Fibroblast of the aortic adventitia (primary cell): ENCODE measurements at places on chromosomes 1 and 21. TPM values are rescaled to one million over a fixed set of nuclear protein-coding genes. Genes with fewer than 3 reads are reported as not detected.

Gene SEMA4A
- total RNA-seq = 1.4 and 3.2 TPM in 2 replicates

- peak; percentile 16 for DNase-seq
These were observed 111.2 kb upstream of the LBR start for GRCh38 chr1:225539069-225539468.

Gene TSPAN2
- total RNA-seq = 0.18 and 2.5 TPM in 2 replicates

DNA sequence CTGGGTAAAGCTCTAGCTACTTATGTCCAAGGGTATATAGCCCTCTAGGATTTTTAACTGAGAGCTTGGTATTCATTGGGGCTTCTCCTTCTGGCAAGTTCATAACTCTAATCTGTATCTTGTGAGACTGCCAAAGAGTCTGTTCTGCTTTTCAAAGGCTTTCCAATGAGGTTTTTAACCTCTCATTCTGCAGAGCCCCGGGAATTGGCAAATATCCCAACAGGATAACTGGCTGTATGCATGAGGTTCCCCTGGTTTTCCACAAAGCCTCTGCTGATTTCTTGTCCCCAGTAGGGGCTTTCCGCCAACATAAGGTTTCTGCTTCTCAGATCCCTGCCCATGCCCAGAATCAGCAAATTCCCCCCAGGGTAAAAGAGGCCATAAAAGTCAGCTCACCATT lies 40.9 kb downstream of the RPL5 start:
- DNase-seq = peak; percentile 35

Gene FAM78B
- 0.25 and 0.27 TPM in 2 replicates for total RNA-seq

Gene NEK2
- 12.4 TPM in 1 of 2 replicates, not detected in the other for total RNA-seq

Gene RPTN
- total RNA-seq = not detected in 2 replicates

DNA sequence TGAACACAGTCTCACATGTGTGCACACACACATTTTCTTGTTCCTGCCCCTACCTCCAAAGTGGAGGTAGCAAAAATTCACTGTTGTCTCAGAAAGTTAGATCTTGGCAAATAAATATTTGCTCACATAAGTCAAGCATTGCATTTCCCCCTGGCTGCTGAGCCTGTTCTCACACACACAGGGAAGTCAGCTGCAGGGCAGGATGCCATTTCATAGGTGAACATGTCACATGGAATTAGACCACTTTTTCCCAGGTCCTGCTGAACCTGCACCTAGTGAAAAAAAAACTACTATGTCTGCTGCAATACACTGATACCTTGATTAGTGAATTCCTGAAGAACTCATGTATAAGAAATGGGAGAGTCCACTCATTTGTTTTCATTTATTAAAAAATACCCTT lies 5.3 kb upstream of the CD55 start:
- no peak for DNase-seq

GRCh38 chr1:109979489-109980091 lies 5.0 kb upstream of the AHCYL1 start:
- peak; percentile 84 for DNase-seq

DNA sequence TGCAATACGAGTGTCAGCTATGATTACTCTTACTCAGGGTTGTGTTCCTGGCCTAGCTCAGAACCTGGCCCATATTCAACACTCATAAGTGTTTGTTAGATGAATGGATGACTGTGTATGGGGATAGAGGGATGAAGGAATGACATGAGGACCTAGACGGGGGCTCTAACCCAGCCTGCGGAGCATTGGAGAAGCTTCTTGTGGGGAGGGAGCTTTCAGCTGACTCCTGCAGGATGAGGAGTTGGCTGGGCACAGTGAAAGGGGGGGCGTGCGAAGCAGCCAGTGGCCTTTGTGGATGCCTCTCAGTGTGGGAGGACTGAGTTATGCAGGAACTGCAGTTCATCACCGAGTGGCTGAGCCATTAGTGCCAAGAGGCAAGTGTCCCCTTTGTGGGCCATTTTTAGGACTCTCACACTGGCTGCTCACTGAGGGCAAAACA lies 1.2 kb upstream of the EXTL1 start:
- peak; percentile 31 for DNase-seq

Gene BRINP3
- total RNA-seq = 2.3 and 3.4 TPM in 2 replicates

- DNase-seq = peak; percentile 36
These were observed 48.8 kb downstream of the ATP5PO start for GRCh38 chr21:33866826-33867225.

Gene BSND
- total RNA-seq = not detected in 2 replicates

Gene CA14
- total RNA-seq = not detected in 2 replicates

DNA sequence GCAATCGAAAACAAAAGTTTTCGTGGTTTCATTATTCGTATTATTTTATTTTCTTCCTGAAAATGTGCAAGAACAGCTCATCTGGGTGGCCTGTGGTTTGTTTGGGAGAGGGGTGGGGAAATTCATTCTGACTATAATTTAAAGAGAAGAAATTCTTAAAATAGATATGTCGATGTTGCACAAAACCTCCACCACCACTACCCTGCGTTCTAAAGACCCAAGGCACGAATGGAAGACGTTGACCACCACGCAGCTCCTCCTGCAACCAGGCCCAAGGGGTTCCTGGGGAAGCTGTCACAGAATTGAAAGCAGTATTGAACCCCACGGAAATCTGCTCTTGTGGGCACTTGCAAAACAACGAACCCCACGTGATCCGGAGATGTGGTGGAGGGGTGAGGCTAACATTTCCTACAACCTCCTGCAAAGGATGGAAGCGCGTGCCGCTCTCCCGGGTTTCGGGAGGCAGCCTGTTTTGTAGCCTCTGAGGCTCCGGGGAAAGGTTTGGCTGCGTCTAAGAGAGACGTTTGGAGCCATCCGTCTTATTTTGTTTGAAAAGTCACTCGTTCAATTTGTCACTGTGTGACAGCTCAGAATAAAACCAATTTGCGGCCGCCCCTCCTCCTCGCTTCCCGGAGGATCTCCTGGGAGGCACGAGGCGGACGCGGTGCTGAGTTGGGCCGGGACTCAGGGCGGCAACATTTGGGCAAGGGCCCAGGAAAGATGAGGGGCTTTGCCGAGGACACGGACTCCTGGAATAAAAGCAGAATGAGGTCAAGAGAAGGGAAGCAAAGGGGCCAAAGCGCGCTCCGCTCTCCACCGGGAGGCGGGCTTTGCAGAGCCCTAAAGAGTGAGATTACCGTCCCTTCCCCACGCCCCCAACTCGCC lies 810 bp upstream of the HLX start:
- DNase-seq = no peak

Gene CELA2B
- total RNA-seq = not detected in 2 replicates

Gene CHAF1B
- total RNA-seq = 0.49 and 7.8 TPM in 2 replicates

DNA sequence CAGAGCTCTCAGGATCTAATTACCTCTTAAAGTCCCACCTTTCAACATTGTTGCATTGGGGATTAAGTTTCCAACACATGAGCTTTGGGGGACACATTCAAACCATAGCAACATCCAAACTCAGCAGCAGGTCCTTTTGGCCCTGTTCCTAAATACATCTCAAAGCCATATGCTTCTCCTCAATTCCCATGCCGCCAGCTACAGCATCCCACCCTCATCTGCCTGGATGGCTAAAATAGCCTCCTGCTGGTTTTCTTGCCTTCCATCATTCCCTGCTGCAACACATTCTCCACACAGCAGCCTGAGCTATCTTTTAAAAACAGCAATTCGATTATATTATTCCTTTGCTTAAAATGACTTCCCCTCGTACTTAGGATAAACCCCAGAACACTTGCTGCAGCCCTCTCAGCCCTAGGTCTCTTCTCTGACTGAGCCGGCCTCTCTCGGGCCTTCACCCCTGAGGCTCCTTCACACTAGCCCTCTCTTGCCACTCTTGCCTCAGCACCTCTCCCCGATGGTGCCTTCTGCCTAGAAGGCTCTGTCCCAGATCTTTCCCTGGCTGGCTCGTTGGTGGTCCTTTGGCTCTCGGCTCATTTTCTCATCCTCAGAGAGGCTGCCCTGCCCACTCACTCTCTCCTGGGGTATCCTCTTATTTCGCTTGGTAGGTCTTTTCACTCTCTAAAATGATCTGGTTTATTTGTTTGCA lies 16.5 kb downstream of the MYBPH start:
- no peak for DNase-seq

Gene FOXD3
- total RNA-seq = not detected in 2 replicates

- DNase-seq = no peak
These were observed 13.0 kb upstream of the IL10 start for GRCh38 chr1:206785182-206785765.

GRCh38 chr1:245480393-245481120 lies 325.8 kb downstream of the KIF26B start:
- no peak for DNase-seq

GRCh38 chr1:226644541-226645176 lies 94.4 kb downstream of the ITPKB start:
- DNase-seq = no peak

Gene RNU1-2
- total RNA-seq = under 0.01 and 2,882 TPM in 2 replicates

DNA sequence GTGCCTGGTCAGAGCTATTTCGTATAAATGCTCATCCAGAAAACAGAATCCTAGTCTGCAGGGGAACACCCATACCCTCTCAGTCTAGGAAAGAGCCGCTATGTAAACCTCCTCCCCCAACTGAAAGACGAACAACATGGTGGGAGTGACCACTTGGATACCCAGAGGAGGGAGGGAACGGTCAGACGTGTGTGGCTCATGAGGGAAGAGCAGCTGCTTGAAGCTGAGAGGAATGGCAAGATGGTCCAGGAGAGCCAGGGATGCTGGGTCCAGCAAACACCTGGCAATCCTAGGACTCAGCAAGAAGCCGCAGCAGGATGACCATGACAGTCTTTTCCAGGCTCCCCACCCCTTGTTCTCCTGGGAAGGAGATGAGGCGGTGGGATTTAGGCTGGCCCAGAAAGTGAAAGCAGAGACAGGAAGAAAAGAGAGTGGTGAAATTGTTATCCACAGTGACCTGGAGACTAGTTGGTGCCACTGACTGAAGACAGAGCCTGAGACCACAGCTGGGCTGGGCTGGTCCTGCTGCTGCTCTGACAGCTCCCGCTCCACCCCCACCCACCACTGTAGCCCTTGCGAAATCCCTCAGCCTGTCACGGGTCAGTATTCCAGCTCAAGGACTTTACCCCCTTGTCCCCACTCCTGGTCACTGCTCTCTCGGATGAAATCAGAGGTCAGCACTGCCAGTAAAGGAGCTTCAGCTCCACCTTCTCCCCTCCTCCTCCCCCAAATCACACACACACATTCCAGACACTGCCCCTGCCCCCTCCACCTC lies 3.6 kb downstream of the CERS2 start:
- peak; percentile 52 for DNase-seq

GRCh38 chr1:202959276-202959620 lies 1.1 kb upstream of the ADIPOR1 start:
- no peak for DNase-seq

GRCh38 chr1:165562571-165562970 lies 18.8 kb downstream of the LRRC52 start:
- DNase-seq = peak; percentile 6

DNA sequence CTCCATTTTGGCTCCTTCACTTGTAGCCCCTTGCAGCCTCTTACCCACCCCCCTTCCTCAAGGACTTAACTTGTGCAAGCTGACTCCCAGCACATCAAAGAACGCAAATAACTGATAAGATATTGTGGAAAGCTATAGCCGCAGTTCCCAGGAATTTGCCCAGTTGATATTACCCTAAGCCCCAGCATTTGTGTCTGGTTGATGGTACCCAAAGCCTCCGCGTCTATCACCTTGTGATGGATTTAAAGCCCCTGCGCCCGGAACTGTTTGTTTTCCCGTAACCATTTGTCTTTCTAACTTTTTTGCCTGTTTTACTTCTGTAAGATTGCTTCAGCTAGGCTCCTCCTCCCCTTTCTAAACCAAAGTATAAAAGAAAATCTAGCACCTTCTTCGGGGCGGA lies 5.9 kb downstream of the YARS1 start:
- no peak for DNase-seq

DNA sequence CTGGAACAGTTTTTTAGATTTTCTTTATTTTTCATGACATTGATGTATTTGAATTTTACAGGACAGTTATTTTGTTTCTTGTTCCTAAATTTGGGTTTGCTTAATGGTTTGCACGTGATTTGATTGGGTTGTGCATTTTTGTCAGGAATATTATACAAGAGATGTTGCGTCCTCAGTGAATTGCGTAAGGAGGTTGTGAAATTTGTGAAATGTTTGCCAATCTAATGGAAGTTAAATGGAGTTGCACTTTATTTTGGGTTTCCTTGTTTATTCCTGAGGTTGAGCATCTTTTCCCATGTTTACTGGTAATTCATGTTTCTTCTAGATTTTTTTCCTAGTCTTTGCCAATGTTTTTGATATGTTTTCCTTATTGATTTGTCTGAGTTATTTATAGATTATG lies 19.9 kb downstream of the ZNF648 start:
- peak; percentile 2 for DNase-seq

Gene ADPRS
- 21.1 and 25.5 TPM in 2 replicates for total RNA-seq

Gene NKAIN1
- 0.36 TPM in 1 of 2 replicates, not detected in the other for total RNA-seq

Gene DISP1
- total RNA-seq = 6.4 and 8.4 TPM in 2 replicates

DNA sequence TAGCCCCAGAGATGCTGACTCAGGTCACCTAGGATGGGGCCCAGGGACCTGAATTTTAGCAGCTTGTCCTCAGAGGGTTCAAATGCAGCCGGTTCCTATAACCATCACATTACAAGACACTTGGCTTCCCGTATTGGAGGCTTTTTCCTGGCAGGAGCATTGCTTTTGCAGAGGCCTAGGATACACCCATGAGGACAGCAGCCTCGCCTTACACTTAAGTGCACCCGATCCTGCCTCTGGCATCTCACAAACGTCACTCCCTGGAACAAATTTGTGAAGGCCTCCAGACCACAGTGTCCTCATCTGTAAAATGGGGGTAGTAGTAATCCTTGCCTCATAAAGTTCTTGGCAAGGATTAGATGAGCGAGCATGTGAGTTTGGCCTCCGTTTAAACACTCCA lies 130.0 kb downstream of the KAZN start:
- no peak for DNase-seq

Gene CFHR3
- total RNA-seq = not detected in 2 replicates

Gene MYCL
- 0.41 and 0.81 TPM in 2 replicates for total RNA-seq

Gene HMGN1
- total RNA-seq = 155 and 165 TPM in 2 replicates

DNA sequence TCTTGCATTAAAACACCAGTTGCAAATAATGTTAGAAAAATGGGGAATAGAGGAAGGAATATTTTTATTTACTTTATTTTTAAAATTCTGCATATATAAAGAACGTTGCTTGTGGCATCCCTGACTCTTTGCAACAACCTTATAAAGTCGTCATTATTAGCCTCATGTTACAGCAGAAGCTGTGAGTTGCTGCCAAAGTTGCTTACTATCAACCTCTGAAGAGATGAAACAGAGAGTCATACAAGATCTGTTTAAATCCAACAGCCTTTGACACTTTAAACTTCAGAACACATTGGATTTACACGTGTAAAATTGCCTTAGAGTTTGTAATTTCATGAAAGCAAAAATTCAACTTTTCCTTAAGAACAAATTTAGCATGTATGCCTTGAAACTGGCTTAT lies 221.9 kb downstream of the MRPL39 start:
- DNase-seq = no peak

Gene CSMD2
- 0.82 and 6.6 TPM in 2 replicates for total RNA-seq

- peak; percentile 74 for DNase-seq
These were observed 556.3 kb downstream of the LTN1 start for GRCh38 chr21:28436286-28436932.

GRCh38 chr1:150537732-150538684 lies 11.2 kb upstream of the ADAMTSL4 start:
- DNase-seq = peak; percentile 88

Gene MRAP
- not detected in 2 replicates for total RNA-seq

- DNase-seq = peak; percentile 23
These were observed 8.9 kb downstream of the OVAAL start for GRCh38 chr1:180567654-180568053.

- no peak for DNase-seq
These were observed 13.3 kb upstream of the PPP2R5A start for GRCh38 chr1:212271823-212272485.

GRCh38 chr1:89310505-89310904 lies 37.8 kb upstream of the GBP5 start:
- DNase-seq = no peak

- peak; percentile 78 for DNase-seq
These were observed 95.6 kb downstream of the ZNF644 start for GRCh38 chr1:90925928-90926869.

Gene OR2T29
- total RNA-seq = not detected in 2 replicates
